NCI-H1048 (cell line): ENCODE measurements at places on chromosomes 3 and 15.

- DNase-seq, result no peak
These were observed 35.4 kb downstream of the OSBPL10 start for GRCh38 chr3:31945738-31946052.

DNA sequence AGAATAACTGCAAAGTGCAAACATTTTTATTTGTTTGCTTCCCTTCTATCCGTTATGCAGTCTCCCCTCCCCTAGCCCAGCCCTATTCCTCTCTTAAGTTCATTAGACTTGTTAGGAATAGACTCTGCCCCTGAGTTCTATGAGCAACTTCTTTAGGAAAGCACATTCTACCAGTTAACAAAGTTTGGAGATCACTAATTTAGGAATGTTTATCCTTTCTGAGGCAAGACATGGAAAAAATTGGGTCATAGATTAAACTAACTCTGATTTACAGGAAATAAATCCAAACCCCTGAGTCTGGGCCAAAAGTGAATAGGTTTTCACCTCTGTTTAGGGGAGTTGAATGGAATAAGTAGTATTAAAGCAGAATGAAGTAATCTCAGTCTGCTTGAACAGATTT is 34.4 kb downstream of the C3orf80 start:
- no peak for DNase-seq

- DNase-seq, result no peak
These were observed 722 bp upstream of the POGLUT1 start for GRCh38 chr3:119468041-119468440.

DNA sequence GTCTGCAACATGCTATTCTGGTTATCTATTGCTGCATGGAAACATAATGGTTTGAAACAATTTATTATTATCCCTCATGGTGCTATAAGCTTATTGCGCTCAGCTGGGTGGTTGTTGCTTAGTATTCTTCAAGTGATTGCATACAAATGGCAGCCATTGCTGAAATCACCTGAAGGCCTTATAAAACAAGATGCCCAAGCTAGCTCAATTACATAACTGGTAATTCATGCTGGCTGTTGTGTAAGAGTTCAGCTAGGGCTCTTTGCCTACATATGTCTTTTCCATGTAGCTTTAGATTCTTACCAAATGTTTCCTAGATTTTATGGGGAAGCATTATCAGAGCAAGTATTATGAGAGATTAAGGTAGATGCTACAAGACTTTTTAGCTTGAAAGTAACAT is 644.0 kb upstream of the CBLB start:
- no peak for DNase-seq

DNA sequence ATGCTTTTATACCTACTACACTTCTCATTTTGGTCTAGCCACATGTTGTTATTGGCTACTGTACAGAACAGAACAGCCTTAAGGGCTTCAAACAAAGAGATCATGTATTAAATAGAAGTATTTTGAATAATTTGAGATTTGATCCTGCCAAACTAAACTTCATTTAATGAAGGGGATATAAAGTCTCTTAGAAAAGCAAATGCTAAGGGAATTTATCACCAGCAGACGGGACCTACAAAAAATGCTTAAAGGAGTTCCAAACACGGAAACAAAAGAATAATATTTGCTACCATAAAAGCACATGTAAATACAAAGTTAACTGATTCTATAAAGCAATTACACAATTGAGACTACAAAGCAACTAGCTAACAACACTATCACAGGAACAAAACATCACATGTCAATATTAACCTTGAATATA is 23.6 kb upstream of the FMN1 start:
- DNase-seq, result peak; percentile 79

DNA sequence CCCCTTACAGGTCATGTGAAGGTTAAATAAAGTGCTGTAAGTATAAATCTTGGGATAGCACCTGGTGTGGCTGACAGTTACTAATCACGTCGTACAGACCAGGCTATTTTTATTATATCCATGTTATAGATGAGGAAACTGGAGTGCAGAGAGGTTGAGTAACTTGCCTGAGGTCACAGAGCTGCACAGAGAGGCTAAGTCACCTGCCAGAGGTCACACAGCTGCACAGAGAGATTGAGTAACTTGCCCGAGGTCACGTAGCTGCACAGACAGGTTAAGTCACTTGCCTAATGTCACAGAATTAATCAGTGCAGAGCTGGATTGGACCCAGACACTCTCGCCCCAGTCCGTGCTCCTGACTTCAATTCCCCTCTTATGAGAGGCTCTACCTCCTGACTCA is 171.5 kb downstream of the NUP210 start:
- DNase-seq, result no peak

DNA sequence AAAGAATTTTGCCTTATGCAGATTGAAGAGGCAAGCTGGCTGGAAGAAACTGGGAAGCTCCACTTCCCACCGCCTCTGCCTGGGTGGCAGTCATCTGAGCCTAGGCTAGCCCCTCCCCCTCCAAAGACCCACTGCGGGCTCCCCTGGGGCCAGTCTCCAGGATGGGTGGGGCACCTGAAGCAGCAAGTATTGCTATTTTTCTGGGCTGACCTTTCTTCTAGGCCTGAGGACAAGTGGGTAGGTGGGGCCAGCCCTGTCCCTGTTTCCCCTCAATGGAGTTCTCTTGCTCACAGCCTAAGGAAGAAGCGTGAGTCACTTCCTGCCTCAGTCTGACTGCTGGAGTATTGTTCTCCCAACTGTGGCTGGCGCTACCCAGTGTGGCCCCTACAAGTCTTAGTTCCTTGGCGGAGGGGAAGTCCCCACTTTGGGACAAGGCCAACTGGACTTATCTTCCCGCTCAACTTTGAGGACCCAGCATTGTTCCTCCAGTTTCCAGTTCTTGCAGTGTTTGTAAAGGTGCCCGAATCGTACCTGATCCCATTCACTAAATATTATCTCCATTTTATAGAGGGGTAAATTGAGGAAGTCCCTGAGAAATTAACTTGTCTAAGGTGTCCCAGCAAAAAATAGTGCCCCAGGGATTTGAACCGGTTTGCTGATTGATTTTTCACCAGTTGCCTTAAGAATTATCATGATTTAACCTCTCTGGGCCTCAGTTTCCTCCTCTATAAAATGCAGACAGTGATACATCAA is 1.4 kb downstream of the FURIN start:
- no peak for DNase-seq

DNA sequence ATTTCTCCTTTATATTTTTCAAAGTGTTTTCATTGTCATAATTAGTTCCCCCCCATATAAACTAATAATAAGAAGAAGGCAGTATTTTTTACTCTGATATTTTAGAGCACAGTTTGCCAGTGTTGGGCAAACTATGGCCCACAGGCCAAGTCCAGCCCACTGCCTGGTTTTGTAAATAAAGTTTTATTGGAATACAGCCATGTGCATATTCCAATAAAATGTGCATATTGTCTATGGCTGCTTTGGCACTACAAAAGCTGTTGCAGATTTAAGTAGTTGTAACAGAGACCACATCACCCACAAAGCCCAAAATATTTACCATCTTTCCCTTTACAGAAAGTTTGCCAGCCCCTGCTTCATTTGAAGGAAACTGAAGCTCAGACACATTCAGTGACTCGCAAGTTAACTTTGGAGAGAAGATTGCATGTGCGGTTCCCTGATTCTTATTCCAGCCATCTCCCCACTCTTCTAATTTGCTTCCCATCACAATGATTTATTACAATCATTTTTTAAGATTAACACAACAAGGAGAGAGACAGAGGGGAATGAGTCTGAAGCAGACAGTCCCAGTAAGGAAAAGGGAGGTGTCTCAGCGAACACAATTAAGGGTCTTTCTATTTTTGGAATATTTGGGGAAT is 48.9 kb downstream of the RFTN1 start:
- no peak for DNase-seq

- DNase-seq, result no peak
These were observed 85.5 kb downstream of the DMXL2 start for GRCh38 chr15:51536965-51537574.

GRCh38 chr3:84755860-84756259 is 202.9 kb upstream of the CADM2 start:
- no peak for DNase-seq

DNA sequence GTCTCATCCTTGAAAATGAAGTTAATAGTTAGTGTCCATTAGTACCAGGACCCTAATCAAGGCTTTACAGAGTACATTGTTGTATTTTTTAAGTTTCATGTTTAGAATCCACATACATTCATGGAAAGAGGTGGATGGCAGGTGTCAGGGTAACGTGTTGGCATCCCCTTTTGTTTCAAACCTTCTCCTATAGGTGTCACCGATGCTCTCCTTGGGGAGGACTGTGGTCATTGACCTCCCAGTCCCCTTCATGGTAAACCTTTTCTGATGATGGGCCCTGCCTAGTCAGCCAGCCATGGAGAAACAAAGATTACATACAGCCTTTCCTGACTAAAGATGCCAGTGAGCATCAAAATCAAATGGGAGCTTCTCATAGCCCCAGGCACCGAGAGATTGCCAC is 574.8 kb downstream of the AGBL1 start:
- DNase-seq, result no peak

- no peak for DNase-seq
These were observed 75.4 kb downstream of the CMTM8 start for GRCh38 chr3:32313723-32314473.

GRCh38 chr15:70420948-70421482 is 323.3 kb upstream of the TLE3 start:
- DNase-seq, result no peak

DNA sequence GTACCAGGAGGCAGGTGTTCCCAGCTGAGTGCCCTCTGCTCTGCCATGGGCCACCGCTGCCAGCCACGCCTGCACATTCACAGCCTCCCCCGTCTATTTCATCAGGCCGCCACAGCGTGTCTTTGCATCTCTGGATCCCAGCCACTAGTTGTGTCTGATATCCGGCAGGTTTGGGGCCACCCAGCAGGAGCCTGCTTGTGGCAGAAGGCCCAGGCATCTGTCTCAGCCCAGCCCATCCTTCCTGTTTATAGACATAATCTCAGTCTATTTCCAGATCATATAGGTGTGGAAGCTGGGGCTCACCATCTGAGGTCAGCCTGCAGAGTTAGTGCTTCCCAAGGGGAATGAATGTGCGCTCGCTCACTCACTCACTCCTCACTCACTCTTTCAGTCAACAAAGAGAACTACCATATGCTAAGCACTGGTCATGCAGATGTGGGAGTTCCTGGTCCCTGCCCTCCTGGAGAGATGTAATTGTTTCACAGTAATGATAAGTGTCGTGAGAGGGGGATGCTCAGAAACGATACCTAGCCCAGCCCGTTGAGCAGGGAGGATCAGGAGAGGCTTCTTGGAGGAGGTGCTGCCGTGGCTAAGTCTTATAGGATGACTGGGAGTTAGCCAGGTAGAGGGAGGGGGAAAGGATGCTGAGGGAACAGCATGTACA is 60.6 kb downstream of the FGD5 start:
- DNase-seq, result no peak

- DNase-seq, result no peak
These were observed 1.8 kb downstream of the RBMS3 start for GRCh38 chr3:29282427-29283230.

GRCh38 chr15:75782926-75783325 is 60.3 kb upstream of the UBE2Q2 start:
- no peak for DNase-seq

DNA sequence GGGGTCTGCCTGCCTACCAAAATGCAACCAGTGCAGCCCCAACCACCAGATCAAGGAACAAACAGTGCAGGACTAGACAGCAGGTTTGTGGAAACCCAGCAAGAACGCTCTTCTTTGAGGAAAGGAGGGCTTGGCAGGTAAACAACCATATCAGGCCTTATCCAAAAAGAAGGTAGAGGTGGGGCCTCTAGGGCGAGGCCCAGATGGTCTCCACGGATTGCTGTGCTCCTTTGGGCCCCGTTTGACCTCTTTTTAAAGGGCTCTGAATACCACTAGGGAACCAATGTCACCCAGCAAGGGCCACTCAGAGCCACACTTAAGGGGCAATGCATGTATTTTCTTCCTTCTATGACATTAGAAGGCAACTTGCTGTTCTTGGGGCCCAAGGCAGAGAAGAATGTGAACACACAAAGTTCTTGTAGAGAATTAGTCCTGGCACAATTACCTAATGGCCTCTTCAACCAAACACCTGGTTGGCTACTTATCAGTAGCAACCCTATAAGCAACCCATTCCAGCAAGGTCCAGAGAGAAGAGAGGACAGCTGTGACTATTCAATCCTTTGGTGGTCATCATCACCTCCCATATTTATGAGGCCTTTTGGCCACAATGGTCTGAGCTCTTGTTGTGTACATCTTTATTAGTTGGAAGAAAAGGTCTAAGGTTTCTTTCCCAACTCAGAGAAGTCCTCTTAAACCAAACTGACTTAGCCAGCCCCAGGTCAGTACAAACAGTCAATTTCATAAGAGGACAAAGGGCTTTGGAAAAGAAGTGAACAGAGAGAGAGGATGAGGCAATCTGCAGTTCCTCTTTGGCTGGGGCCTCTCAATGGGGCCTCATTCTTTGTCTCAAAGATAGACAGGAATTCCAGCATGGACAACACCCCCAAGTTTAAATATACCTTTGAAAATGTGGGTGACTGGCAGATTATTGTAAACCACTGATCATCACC is 36.0 kb downstream of the FOXP1 start:
- DNase-seq, result no peak

DNA sequence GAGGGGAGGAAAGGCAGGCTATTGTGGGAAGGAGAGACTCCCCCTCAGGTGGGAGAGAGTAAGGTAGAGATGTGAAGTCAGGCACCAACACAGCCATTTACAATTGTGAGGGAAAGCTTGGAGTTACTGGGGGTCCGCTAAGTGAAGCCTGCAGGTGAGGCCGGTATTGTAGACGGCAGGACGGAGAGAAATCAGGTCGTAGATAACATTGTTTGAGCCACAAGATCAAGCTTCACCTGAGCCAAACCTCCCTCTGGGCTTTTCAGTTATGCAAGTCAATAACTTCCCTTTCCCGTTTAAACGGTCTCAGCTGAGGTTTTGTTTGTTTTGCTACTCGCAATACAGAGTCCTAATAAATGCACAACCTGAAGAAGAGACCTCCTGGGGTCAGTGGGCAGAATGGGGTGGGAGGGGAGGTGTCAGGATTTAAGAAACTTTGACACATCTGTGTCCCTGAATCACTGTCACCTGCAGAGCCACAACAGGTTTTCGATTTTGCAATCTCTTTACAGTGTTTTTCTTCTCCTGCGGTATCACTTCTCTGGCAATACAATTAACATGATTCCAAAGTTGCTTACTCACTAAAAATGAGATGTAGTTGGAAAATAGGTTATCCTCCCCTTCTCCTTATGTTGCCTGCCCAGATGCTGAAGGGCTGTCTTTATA is 72.0 kb upstream of the GLCE start:
- DNase-seq, result no peak

DNA sequence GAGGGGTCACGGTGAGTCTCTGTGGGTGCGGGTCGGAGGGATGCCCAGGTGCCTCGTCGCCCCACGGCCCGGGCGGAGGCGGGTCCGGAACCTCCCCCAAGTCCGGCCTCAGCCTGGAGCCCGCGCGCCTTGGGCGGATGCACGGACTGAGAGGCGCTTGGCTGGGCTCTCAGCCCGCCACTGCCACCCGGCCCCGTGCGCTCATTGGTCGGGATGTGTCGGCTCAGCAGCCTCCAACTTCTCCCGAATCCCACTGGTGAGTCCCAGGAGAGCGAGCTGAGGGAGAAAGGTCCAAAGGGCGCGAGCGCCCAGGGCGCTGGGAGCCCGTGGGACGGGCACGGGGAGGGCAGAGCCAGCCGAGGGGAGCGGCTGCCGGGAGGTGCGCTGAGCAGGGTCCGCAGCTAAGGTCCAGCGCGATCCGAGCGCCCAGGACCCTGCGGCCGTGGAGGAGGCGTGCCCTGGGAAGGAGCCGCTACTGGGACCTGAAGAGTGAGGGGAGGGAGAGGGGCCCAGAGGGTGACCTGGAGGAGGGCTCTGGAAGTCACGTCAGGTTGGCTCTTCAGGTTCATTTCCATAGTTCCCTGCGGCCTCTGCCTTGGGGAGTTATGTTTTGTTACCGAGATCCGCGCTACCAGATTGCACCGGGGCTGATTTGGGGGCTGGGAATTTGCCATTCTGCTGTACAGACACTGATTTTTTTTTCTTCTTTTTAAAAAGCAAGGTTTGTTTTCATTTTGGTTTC is at the start of gene MME:
Gene MME, plus strand, starts transcription at position 574 of the 742 bp plus-strand sequence. CDS start 3,849 bp downstream, outside the sequence.
- DNase-seq, result no peak
